HCT116 (cell line): ENCODE measurements at places on chromosomes 1 and 21. TPM values are rescaled to one million over a fixed set of nuclear protein-coding genes. Genes with fewer than 3 reads are reported as not detected.
A peak's percentile ranks its signal among the peaks of the same experiment; 100 is the strongest.

- peaks cover 29% of the 10 kb centered on the region for H3K4me1 ChIP-seq
- no peak overlapping the region for H3K27ac ChIP-seq
- H3K4me3 ChIP-seq, result no peak overlapping the region
- no peak for DNase-seq
Measured at GRCh38 chr1:1921901-1922701, 3.0 kb upstream of the TMEM52 start.

GRCh38 chr1:32500387-32501209 lies 35.7 kb downstream of the ZBTB8B start:
- H3K4me3 ChIP-seq, result peak overlapping the region; percentile 66
- H3K27me3 ChIP-seq, result no peaks in the 10 kb centered on the region

UBL4B gene
- total RNA-seq, result 0.57 TPM

DNA sequence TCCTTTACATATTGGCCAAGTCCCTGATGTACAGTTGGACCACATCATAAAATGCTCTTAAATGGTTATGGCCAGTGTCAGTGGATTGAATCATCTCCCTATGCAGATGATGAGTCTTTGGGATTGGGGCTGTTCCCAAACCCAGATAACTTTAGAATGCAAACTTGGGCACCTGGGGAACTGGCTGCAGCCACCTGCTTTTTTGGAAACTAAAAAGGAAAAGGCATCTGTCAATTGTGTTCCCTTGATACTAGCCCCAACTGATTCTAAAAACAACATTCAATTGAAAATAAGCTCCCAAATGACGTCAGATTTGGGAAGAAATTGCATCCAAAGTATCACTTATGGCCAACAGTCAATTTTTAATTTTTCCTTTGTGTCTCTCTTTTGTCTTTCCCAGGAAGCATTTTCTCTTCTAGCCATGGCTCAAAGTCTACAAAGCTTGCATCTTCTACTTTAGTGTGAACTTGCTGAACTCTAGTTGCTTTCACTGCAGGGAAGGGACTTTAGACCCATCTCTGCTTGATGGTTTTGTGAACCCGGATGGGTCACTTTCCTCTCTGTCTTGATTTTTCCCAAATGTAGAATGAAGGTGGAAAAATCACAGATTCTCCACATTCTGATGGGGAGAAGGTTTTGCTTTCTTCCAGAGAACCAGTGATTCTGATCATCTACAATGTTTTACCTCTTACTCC lies 402.3 kb upstream of the USP24 start:
- H3K36me3 ChIP-seq, result no peaks in the 10 kb centered on the region
- no peaks in the 10 kb centered on the region for H3K4me1 ChIP-seq
- no peak overlapping the region for H3K27ac ChIP-seq
- H3K4me3 ChIP-seq, result no peak overlapping the region

GUCA2B gene
- total RNA-seq, result not detected

AMPD1 gene
- not detected for total RNA-seq

F13B gene
- not detected for total RNA-seq

- H3K4me3 ChIP-seq, result peak overlapping the region; percentile 71
- H3K36me3 ChIP-seq, result no peaks in the 10 kb centered on the region
Measured at GRCh38 chr1:180228648-180229482, 1.2 kb upstream of the LHX4 start.

DNA sequence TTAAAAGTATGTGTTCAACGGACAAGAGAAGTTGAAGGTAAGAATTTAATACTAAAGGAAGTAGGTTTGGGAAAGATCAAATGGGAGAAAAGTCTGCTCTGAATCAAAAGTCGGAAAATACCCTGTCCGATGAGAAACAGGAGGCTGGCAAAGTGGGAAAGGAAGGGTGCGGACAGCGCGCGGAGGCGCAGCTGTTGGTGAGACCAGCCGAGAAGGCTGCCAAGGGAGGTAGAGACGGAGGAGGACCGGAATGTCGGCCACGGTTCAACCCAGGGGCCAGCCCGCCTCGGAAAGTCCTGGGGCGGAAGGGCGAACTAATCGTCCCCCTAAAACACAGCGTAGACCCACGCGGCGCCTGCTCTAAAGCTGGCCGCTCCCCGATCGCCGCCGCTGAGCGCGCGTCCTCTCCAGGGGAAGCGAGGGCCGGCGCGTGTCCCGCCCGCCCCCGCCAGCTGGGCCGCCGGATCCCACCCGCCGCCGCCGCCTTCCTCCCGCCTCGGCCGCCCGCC lies 639 bp upstream of the SPATA1 start:
- H3K36me3 ChIP-seq, result peaks cover 10% of the 10 kb centered on the region; the same call in 1 of the 2 replicates
- no peak for DNase-seq
- H3K27ac ChIP-seq, result peak overlapping the region; percentile 83
- peaks cover 41% of the 10 kb centered on the region for H3K4me1 ChIP-seq
- H3K4me3 ChIP-seq, result peak overlapping the region; percentile 83
- H3K27me3 ChIP-seq, result no peaks in the 10 kb centered on the region

DARS2 gene
- 25.6 TPM for total RNA-seq

DNA sequence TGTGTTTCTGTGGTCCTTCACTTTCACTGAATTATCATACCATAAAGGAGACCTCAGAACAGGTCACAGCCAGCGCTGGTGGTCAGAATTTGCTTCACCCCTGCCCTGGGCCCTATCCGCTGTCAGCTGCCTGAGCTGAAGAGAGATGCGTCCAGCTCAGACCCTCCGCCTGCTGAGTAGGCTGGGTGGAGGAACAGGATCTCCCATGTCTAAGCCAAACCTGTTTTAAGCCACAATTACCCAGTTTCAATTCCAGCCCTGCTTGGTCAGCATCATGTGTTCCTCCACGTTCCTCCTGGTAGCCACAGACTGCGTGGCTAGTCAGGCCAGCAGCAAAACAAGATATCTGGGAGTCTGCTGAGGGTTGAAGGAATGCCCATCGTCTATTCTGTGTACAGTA lies 13.5 kb upstream of the BGLAP start:
- peaks cover 8% of the 10 kb centered on the region for H3K36me3 ChIP-seq
- H3K4me3 ChIP-seq, result no peak overlapping the region
- no peak for DNase-seq
- H3K27me3 ChIP-seq, result no peaks in the 10 kb centered on the region

DNA sequence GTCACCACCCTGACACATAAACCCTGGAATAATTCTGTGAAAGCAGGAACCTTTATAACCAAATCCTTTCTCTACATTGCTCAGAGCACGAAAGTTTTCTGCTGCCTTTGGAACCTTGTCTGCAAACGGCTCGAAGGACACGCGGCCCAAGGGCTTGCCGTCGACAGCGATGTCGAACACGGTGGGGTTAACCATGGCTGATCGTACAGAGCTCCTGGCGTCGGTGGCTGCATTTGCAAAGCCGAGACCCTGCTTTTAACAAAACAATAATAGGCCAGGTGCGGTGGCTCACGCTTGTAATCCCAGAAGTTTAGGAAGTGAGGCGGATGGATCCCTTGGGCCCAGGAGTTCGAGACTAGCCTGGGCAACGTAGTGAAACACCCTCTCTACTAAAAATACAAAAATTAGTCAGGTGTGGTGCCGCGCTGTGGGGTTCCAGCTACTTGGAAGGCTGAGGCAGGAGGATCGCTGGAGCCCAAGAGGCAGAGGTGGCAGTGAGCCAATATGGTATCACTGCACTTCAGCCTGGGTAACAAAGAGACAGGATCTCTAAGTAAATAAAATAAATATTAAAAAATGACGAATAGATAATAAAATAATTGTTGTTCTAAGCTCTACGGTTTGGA lies 2.2 kb upstream of the EIF2B3 start:
- no peaks in the 10 kb centered on the region for H3K36me3 ChIP-seq
- peaks cover 14% of the 10 kb centered on the region for H3K4me1 ChIP-seq
- H3K27ac ChIP-seq, result no peak overlapping the region
- no peaks in the 10 kb centered on the region for H3K27me3 ChIP-seq
- H3K4me3 ChIP-seq, result no peak overlapping the region

HES3 gene
- total RNA-seq, result not detected

- no peaks in the 10 kb centered on the region for H3K36me3 ChIP-seq
- DNase-seq, result no peak
- no peak overlapping the region for H3K4me3 ChIP-seq
- H3K27ac ChIP-seq, result no peak overlapping the region
- H3K4me1 ChIP-seq, result no peaks in the 10 kb centered on the region
Measured at GRCh38 chr21:40687625-40688024, 159.3 kb downstream of the DSCAM start.

DNA sequence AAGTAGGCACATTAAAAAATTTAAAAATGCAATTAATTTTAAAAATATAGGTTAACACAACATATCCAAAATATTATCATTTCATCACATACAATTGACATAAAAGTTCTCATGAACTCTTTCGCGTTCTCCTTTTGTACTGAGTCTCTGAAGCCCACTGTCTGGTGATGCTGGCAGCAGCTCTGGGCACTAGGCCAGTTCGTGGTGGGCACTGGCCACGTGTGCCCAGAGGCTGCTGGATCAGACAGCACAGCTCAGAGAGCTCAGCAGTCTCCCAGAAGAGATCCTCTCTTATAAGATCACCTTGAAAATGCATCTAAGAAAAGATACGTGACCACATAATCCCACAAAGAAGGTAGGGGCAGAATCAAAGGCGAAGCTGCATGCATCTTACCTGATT lies 9.9 kb downstream of the CEP104 start:
- no peak overlapping the region for H3K4me3 ChIP-seq
- H3K27ac ChIP-seq, result no peak overlapping the region
- no peaks in the 10 kb centered on the region; the same call in 1 of the 2 replicates for H3K36me3 ChIP-seq
- H3K27me3 ChIP-seq, result no peaks in the 10 kb centered on the region

AHCTF1 gene
- total RNA-seq, result 56.2 TPM

DNA sequence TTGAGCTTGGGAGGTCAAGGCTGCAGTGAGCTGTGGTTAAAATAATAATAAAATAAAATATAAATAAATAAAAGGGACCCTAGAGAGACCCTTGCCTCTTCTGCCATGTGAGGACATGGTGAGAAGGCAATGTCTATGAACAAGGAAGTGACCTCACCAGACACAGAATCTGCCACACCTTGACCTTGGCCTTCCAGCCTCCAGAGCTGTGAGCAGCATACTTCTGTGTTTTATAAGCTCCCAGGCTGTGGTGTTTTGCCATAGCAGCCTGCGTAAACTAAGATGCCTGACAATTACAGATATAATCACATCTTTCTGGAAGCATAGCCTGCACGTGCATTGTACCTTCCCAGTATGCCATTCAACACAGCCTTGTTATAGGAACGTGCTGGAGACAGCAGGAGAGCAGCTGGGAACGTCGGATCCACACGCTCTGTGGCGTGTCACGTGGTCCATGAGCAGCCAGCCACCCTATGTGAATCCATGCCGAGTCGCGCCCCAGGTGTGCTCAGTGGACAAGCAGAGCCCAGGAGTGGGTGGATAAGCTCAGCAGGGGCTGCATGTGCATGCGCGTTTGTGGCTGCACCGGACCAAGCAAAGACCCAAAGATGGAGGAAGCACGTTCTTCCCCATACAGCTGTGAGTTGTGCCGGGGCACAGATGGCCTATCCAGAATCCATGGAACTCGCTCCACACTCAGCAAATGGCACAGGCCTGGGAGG lies 17.8 kb downstream of the WNT9A start:
- DNase-seq, result no peak
- peaks cover 23% of the 10 kb centered on the region for H3K4me1 ChIP-seq
- H3K36me3 ChIP-seq, result no peaks in the 10 kb centered on the region
- H3K27ac ChIP-seq, result no peak overlapping the region
- H3K4me3 ChIP-seq, result no peak overlapping the region

GRCh38 chr21:41481191-41481590 lies 26.8 kb downstream of the TMPRSS2 start:
- no peak for DNase-seq
- no peaks in the 10 kb centered on the region; the same call in none of the 2 replicates for H3K27me3 ChIP-seq
- H3K4me3 ChIP-seq, result no peak overlapping the region
- no peaks in the 10 kb centered on the region for H3K36me3 ChIP-seq
- no peaks in the 10 kb centered on the region for H3K4me1 ChIP-seq

DNA sequence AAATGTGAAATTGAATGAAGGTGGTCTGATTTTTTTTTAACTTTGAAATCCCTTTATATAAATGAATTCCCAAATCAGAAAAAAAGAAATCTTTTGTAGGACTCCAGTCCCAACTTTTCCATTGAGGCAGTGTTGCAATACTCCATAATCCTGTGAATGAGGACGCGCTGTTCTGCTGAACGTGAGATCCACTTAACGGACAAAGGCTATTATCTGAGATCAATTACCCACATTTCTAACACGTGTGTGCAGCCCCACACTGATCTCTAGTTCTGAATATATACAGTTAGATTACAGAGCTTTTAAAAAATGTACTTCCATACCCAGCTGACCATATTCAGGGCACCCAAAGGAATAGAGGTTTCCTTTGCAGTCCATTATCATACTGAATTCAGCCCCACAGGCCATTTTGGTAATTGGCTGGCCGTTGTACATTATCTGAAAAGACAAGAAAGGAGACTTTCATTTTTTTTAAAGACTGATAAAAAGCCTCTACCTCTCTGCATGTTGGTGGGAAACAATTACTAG lies 19.0 kb downstream of the RCC2 start:
- no peak overlapping the region for H3K4me3 ChIP-seq
- no peaks in the 10 kb centered on the region for H3K27me3 ChIP-seq
- no peak overlapping the region for H3K27ac ChIP-seq
- no peaks in the 10 kb centered on the region for H3K4me1 ChIP-seq
- DNase-seq, result no peak

DNA sequence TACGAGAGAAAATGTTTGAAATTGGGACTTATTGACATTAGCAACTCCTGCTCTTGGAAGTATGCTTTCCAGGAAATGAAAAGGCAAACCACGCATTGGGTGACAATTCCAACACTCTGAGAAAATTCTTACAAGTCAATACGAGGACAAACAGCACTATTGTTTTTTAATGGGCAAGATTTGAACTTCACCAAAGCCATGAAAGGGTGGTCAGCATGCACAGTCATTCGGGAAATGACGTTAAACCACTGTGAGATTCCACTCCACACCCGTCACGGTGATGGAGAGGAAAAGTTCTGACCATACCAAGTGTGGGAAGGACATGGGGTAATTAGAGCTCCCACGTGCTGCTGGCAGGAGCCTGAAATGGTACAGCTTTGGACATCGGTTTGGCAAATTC lies 12.2 kb upstream of the PRXL2B start:
- H3K27me3 ChIP-seq, result no peaks in the 10 kb centered on the region
- H3K4me1 ChIP-seq, result peaks cover 9% of the 10 kb centered on the region; the same call in 1 of the 2 replicates

DNA sequence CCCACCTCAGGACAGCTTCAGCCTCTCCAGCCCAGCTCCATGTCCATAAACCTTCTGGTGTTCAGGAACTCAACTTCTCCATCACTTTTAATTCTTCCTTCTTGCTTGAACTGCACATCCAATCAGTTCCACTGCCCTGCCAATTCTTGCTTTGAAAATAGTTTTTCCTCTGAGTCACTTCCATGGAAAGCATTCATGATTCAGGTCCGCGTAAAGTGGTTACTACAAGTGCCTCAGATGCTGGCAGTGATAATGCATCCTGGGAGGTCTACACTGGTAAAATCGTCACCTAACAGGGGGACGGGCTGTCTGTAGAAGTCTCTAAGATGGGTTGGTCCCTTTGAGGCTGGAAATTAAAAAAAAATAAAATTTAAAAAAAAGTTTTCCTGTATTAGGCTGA lies 25.9 kb upstream of the RCAN1 start:
- no peak for DNase-seq
- no peak overlapping the region for H3K27ac ChIP-seq
- H3K27me3 ChIP-seq, result no peaks in the 10 kb centered on the region
